ENCODE measurements at places on chromosomes 13 and 19. TPM values are rescaled to one million over a fixed set of nuclear protein-coding genes. Genes with fewer than 3 reads are reported as not detected.

The CLASRP gene
- total RNA-seq: 94.5 TPM

The CD209 gene
- not detected for total RNA-seq

GRCh38 chr19:49653466-49653806 is 11.4 kb downstream of the SCAF1 start:
- peaks cover 45% of the 10 kb centered on the region for H3K36me3 ChIP-seq
- H3K27me3 ChIP-seq: no peaks in the 10 kb centered on the region
- H3K4me3 ChIP-seq: no peak overlapping the region
- DNase-seq: no peak
- H3K27ac ChIP-seq: no peak overlapping the region

GRCh38 chr13:41344358-41344757 is 33.3 kb downstream of the NAA16 start:
- H3K4me1 ChIP-seq: peaks cover 29% of the 10 kb centered on the region
- no peaks in the 10 kb centered on the region for H3K27me3 ChIP-seq
- no peak overlapping the region for H3K4me3 ChIP-seq
- H3K36me3 ChIP-seq: peaks cover 69% of the 10 kb centered on the region
- DNase-seq: no peak

DNA sequence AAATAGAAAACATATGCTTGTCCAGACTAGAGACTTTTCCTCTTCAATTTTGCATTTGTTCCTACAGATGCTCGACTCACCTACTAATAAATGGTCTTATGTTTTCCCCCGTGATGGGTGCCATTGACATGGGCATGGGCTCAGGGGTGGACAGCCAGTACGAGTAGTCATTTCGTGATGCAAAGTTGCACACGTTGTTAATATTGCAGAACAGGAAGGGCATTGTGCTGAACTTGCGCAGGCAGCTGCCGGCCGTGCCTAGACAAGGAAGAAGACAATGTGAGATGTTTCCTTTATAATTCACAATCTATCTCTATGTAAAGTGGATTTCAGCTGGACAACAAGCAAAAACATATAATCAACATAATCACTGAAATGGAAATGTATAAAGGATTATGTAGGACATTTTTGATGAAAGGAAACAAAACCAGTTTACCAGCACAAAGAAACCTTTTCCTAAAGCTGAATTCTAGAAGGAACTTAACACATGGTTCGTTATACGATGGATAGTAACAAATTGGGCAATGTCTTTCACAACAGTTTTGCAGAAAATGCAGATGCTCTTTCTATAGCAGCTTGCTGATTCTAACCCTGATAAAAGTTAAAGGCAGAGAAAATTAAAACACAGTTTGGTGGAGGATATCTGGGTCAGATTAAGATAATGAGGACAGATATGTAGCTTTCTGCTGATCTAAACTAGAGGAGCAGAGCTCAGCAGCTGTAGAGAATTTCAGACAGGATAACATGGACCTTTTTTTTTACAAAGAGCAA is 145.7 kb downstream of the COL4A1 start:
- no peaks in the 10 kb centered on the region for H3K27me3 ChIP-seq
- H3K4me1 ChIP-seq: no peaks in the 10 kb centered on the region

DNA sequence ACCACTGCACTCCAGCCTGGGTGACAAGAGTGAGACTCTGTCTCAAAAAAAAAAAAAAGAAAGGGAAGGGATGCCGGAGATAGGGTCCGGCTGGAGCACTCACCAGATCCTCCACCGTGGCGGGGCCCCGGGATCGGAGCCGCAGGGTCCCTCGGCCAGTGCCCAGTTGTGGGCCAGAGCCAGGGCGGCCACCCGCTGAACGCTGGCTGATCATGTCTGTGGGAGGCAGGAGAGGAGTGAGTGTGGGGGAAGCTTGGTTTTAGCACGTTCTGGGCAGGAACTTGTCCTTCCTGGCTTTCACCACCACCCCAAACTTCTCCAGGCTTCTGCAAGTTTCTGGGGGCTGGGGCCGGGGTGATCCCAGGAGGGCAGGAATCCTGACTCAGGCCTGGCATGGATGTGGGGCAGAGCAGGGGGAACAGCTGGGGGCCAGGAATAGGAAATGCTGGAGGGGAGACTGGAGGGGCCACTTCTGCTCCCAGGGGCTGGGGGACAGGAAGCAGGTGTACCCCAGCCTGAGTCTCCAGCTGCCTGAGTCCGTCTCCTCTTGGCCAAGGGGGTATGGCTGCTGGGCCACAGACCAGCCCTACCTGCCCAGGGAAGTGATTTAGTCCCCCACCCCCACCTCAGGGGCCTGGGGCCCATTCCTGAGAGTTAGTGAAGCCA is 4.3 kb upstream of the PTGER1 start:
- H3K4me3 ChIP-seq: no peak overlapping the region
- H3K27me3 ChIP-seq: peaks cover 5% of the 10 kb centered on the region

DNA sequence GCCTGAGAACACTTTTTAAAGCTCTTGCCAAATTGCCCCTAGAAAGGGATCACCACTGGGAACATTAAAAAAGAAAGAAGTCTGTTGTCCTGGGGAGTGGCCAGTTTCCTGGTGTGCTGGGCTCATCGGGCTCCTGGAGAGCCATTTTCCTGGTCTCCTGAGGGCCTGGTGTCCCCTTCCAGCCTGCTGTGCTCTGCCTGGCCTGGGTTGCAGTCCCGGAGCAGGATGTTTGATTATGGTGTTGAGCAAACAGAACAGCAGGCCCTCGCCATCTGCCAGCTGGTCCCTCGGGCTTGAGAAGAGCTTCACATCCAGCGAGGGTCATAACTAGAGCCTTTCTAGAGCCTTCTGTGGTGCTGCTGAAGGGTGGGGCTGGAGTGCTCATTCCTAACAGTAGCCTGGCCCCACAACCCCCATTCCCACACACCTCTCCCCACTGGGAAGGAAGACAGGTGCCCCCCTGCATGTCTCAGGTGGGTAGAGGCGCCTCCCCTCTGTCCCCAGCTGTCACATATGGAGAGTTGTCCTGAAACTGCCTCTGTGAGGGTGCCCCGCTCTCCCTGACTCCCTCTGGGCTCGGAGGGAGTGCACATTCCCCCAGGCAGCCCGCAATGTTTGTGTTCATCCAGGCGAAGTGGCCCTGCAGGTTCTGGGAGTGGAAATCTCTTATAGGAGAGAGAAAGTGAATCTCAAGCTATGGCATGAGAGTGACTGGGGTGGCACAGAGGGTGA is 151.1 kb downstream of the SIPA1L3 start:
- H3K27ac ChIP-seq: peak overlapping the region; percentile 26
- no peak overlapping the region for H3K4me3 ChIP-seq
- DNase-seq: no peak
- no peaks in the 10 kb centered on the region for H3K36me3 ChIP-seq
- H3K4me1 ChIP-seq: peaks cover 22% of the 10 kb centered on the region

GRCh38 chr13:99606324-99607066 is 105.2 kb downstream of the TM9SF2 start:
- peaks cover 38% of the 10 kb centered on the region for H3K4me1 ChIP-seq
- DNase-seq: peak; percentile 92
- peak within 1 kb of the TSS; percentile 80 for H3K4me3 ChIP-seq
- peaks cover 3% of the 10 kb centered on the region for H3K36me3 ChIP-seq

- DNase-seq: no peak
- H3K4me3 ChIP-seq: no peak overlapping the region
- H3K36me3 ChIP-seq: no peaks in the 10 kb centered on the region
- no peak overlapping the region for H3K27ac ChIP-seq
- H3K27me3 ChIP-seq: no peaks in the 10 kb centered on the region
- H3K4me1 ChIP-seq: no peaks in the 10 kb centered on the region
Observed at GRCh38 chr13:111609631-111610030, 289.2 kb downstream of the TEX29 start.

GRCh38 chr13:108200781-108201398 is 14.4 kb downstream of the LIG4 start:
- H3K27me3 ChIP-seq: peaks cover 12% of the 10 kb centered on the region
- H3K36me3 ChIP-seq: no peaks in the 10 kb centered on the region
- H3K4me1 ChIP-seq: peaks cover 12% of the 10 kb centered on the region
- no peak for DNase-seq
- no peak overlapping the region for H3K27ac ChIP-seq

GRCh38 chr13:113260996-113261395 is 36.0 kb upstream of the LAMP1 start:
- no peak overlapping the region for H3K27ac ChIP-seq
- no peaks in the 10 kb centered on the region for H3K4me1 ChIP-seq
- no peak overlapping the region for H3K4me3 ChIP-seq
- H3K27me3 ChIP-seq: no peaks in the 10 kb centered on the region
- DNase-seq: no peak
- H3K36me3 ChIP-seq: peaks cover 50% of the 10 kb centered on the region

GRCh38 chr13:51955816-51956603 is 55.2 kb downstream of the ATP7B start:
- H3K4me3 ChIP-seq: no peak overlapping the region
- no peaks in the 10 kb centered on the region for H3K27me3 ChIP-seq
- H3K4me1 ChIP-seq: peaks cover 35% of the 10 kb centered on the region
- H3K36me3 ChIP-seq: peaks cover under 1% of the 10 kb centered on the region
